ENCODE measurements at places on chromosomes 7 and 10. TPM values are rescaled to one million over a fixed set of nuclear protein-coding genes. Genes with fewer than 3 reads are reported as not detected.

DNA sequence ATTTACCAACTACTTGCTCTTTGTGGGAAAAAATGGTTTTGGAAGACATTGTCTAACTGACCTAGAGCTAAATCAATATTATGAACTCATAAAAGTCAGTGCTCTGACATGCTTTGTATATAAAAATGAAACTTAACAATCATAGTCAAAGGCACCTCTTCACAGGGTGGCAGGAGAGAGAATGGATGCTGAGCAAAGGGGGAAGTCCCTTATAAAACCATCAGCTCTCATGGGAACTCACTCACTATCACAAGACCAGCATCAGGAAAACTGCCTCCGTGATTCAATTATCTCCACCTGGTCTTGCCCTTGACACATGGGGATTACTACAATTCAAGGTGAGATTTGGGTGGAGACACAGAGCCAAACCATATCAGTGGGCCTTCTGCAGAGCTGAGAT is 417.6 kb upstream of the AUTS2 start:
- no peak for DNase-seq
- no peaks in the 10 kb centered on the region for H3K27me3 ChIP-seq
- H3K36me3 ChIP-seq: no peaks in the 10 kb centered on the region
- H3K4me1 ChIP-seq: no peaks in the 10 kb centered on the region
- no peak overlapping the region for H3K4me3 ChIP-seq

DNA sequence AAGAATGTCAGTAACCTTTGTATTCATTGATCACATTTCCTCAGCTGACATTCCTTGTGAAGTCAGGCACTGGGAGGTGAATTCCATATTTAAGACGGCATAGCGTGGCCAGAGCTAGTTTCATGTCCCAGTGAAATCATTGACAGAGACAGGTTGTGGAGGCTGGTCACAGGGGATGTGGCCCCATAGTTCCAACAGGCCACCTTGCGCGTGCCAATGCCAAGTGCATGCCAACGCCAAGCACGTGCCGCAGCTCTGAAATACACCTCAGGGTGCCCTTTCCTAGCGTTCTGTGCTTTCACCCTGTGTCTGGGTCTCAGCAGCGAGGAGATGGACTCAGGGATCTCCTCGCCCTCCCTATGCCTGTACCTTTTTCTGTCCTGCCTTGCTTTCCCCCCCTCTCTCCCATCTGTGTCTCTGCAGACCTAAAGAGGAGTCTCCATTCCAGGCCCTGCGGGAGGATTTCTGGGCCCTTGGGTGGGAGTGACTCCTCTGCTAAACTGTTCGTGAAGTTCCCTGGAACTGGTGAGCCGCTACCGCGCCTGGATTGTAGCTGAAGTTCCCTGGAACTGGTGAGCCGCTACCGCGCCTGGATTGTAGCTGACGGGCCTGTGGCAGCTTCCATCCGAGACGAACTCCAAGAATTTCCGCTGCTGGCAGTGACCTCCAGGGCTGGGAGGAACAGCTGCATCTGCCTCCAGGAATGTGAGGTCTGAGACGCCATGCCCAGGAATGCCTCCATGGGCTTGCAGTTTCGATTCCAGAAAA is 19.7 kb downstream of the AQP1 start:
- no peak overlapping the region for H3K4me3 ChIP-seq
- no peaks in the 10 kb centered on the region for H3K4me1 ChIP-seq
- peak; percentile 15 for DNase-seq
- H3K36me3 ChIP-seq: no peaks in the 10 kb centered on the region

GRCh38 chr10:42553064-42553407 is 85.3 kb downstream of the ZNF33B start:
- H3K4me3 ChIP-seq: peak overlapping the region; percentile 91
- no peak for DNase-seq
- H3K27me3 ChIP-seq: no peaks in the 10 kb centered on the region
- H3K27ac ChIP-seq: no peak overlapping the region

DNA sequence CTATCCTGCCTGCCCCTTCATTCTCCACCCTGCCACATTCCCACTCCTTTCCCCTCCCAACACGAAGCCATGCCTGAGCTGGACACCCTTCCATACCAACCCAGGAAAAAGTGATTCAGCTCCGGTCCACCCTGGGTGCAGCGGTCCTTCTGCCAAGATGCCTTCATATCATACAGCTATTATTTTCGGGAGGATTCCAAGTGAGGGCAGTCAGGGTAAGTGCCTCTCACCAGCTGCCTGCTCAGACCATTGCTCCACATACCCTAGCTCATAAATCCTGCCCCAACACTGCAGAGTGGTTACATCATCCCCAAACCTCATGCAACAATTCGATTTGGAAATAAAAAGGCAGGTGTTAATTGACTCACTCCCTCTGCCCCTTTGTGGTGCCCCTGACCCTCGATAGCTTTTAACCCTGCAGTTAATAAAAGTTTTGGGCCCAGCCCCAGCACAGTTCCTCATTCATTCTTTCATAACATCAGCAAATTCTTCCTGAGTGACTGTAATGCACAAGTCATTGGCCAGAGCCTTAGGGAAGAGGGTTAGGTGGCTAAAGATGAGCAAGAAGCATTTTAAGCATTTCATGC is 42.6 kb downstream of the ZNF503 start:
- no peak overlapping the region for H3K27ac ChIP-seq
- H3K4me1 ChIP-seq: peaks cover 12% of the 10 kb centered on the region
- no peak overlapping the region for H3K4me3 ChIP-seq

GRCh38 chr7:23315366-23315765 is 16.2 kb downstream of the MALSU1 start:
- H3K27ac ChIP-seq: no peak overlapping the region
- H3K4me1 ChIP-seq: no peaks in the 10 kb centered on the region
- H3K36me3 ChIP-seq: no peaks in the 10 kb centered on the region
- DNase-seq: no peak

- no peak overlapping the region for H3K4me3 ChIP-seq
- no peaks in the 10 kb centered on the region for H3K36me3 ChIP-seq
- no peaks in the 10 kb centered on the region for H3K4me1 ChIP-seq
- no peaks in the 10 kb centered on the region for H3K27me3 ChIP-seq
- DNase-seq: no peak
Measured at GRCh38 chr7:36344622-36345021, 45.0 kb upstream of the ANLN start.

DNA sequence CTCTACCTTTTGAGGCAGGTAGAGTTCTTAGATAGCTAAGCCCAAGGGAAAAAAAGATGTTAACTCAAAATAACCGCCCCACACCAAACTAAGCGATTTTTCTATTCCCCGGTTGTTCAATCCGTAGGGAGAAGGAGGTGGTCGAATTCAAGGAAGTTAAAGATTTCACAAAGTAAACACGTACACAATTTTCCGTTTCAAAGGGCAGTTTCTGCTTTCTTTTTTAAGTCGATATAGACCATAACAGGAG is 842 bp downstream of the KBTBD2 start:
- no peak for DNase-seq
- no peaks in the 10 kb centered on the region for H3K36me3 ChIP-seq
- H3K4me3 ChIP-seq: peak overlapping the region; percentile 54
- no peaks in the 10 kb centered on the region for H3K27me3 ChIP-seq

GRCh38 chr10:86506499-86506898 is 15.1 kb downstream of the WAPL start:
- H3K4me1 ChIP-seq: no peaks in the 10 kb centered on the region
- H3K27me3 ChIP-seq: no peaks in the 10 kb centered on the region
- no peak overlapping the region for H3K27ac ChIP-seq
- no peak overlapping the region for H3K4me3 ChIP-seq

DNA sequence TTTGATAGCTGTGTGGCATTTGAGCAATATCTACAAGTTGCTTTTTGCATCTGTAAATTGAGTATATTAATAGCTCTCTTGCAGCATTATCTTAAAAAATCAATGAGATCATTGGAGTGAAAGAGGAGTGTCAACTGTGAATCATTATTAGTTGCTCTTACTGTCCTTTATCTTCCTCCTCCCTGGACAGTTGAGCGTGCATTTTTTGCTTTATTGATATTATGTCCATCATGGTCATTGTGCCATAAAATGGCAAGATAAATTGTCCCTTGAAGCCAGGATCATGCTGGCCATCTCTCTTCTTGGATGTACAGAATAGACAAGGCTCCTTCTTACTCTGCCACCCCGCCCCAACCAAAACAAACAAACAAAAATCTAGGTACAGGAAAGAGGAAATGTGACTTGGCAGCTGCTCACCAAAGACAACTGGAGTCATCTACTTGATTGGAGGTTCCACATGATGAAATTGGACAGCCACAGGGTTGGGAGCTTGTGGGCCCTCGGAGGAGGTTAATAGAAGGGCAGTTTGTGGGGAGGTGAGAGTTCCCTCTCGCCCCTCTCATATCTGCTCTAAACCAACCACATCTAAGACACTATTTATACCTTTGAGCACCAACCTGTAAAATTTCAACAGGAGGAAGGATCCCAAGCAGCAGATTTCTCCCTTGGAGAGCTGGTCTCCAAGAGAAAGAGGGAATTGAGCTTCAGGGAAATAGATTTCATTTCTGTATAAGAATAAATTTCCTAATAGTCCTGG is 252.7 kb downstream of the SKIDA1 start:
- H3K27me3 ChIP-seq: no peaks in the 10 kb centered on the region
- no peak overlapping the region for H3K27ac ChIP-seq

- no peaks in the 10 kb centered on the region for H3K4me1 ChIP-seq
- H3K36me3 ChIP-seq: no peaks in the 10 kb centered on the region
- H3K4me3 ChIP-seq: no peak overlapping the region
- no peak for DNase-seq
Measured at GRCh38 chr7:82690929-82691328, 247.4 kb upstream of the CACNA2D1 start.

DNA sequence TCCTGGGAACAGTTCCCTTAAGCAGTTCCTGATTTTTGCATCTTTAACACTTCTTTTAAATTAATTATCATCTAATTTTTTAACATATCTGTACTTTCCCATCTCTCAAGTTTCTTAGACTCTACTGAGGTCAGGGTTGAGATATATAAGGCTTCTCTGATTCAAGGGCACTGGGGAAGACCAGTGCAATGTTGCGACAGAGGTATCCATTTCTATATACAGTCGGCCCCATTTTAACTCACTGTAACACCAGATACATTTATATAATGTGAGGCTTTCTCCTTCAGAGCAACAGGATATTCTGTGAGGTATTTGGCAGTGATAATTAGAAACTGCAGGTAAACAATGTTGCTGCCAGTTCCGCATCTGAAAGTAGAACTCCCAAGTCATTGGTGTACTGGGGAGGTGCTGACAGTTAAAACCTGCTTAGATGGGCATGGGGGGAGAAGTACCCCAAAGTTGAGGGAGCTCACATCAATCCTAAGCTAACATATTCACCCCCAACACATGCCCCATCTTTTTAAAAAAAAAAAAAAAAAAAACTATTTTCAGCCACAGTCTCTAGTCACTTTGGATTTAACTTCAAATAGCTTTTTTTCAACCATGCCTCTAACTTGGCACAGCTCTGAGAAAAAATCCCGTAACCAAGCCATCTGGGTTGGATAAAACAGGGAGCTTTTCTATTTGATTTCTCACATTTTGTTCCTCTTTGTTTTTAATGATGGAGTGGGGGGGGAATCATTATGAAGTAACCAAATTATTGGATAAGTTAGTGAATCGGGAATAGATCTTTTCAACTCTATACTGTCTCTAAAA is 62.9 kb downstream of the REEP3 start:
- H3K4me3 ChIP-seq: no peak overlapping the region
- DNase-seq: no peak
- no peaks in the 10 kb centered on the region for H3K27me3 ChIP-seq
- H3K36me3 ChIP-seq: no peaks in the 10 kb centered on the region
- H3K4me1 ChIP-seq: no peaks in the 10 kb centered on the region
- no peak overlapping the region for H3K27ac ChIP-seq

DNA sequence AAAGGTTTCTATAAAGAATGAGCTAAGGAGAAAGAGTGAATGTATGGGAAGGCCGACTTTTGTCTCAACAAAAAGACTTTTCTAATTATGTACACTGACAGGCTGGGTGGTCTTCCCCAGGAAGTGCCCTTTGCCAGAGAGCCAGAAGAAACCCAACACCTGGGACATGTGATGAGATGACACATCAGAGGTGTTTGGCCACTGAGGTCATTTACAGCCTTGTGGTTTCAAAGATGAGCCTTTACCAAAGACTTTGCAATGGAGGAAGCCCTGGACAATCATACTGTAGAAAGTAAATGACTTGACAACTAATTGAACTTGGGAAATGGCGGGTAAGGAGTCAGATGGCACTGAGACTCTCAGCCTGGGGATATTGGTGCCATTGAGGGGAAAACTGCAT is 3.4 kb upstream of the NRG3 start:
- H3K36me3 ChIP-seq: no peaks in the 10 kb centered on the region
- H3K4me3 ChIP-seq: no peak overlapping the region
- DNase-seq: no peak
- no peaks in the 10 kb centered on the region for H3K4me1 ChIP-seq

Gene LRRC27
- 6.1 TPM for total RNA-seq

Gene GLCCI1
- total RNA-seq: 8.3 TPM

Gene ELAPOR2
- 17.1 TPM for total RNA-seq

Gene COL17A1
- total RNA-seq: 115 TPM

Gene RBM20
- 0.49 TPM for total RNA-seq

Gene KAT6B
- total RNA-seq: 24.2 TPM

Gene ATRNL1
- 2.9 TPM for total RNA-seq

Gene FKBP6
- not detected for total RNA-seq
